ENCODE measurements at places on chromosomes 6 and 20.

DNA sequence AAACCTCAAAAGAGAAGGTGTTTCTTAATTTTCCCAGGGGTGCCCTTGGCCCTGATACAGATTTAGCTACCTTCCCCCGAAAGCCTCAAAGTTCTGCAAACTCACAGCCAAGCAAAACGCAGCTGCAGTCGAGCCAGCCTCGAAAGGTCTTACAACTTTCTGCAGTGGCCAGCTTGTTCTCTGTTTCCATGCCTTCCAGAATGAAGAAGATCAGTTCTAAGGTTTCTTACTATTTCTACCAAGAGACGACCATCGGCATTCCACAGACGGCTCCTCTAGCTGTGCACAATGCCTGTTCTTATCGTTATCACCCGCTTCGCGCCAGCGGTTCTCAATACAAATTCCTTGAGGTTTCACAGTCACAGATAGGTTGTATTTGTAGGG lies 28.5 kb upstream of the CCR6 start:
- DNase-seq = no peak

- no peak for DNase-seq
These were observed 53.8 kb upstream of the CCDC28A start for GRCh38 chr6:138719744-138720143.

DNA sequence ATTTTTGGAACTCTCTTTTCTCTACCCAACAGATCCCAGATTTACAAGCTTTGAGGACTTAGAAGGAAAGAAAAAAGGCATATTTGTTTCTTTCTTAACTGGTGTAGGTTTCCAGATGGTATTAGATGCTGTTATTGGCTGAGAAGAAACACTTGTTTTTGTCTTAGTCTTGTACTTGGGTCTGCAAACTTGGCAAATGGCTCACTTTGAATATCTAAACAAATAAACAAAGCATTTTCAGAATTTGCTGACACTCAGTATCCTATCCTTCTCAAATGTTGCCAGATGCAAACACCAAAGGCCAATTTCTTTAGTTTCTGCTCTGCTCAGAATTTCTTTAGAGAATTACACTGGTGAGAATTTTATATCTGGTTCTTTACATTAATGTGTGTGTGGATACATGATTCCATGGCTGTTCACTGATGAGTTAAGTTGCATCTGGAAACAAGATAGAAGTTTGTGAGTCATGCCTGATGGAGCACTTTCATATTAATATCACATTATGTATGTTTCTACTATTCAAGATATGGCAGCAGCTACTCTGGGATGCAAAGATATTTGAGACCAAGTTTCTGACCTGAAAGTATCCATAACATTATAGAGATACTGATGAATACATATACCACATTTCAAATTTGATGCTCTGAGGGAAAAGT lies 43.7 kb upstream of the CEP162 start:
- no peak for DNase-seq

DNA sequence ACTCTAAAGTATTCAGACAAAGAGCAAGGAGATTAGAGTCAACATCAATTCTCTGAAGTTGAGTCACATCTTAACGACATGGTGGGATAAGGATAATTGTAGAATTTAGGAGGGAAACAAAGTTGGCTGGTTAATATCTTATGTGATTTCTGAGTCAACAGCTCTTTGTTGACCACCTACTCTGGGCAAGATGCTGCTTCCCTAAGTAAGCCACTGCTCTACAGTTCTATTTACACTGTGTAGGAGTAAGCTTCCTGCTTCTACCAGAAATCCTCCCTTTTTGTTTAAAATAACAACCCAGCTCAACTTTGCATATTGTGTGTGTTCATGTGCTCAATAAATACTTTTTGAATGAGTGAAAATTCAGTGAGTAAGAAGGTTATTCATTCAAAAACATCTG lies 3.1 kb downstream of the HS3ST5 start:
- no peak for DNase-seq

GRCh38 chr6:161333410-161333809 lies 59.5 kb upstream of the AGPAT4 start:
- DNase-seq = no peak

DNA sequence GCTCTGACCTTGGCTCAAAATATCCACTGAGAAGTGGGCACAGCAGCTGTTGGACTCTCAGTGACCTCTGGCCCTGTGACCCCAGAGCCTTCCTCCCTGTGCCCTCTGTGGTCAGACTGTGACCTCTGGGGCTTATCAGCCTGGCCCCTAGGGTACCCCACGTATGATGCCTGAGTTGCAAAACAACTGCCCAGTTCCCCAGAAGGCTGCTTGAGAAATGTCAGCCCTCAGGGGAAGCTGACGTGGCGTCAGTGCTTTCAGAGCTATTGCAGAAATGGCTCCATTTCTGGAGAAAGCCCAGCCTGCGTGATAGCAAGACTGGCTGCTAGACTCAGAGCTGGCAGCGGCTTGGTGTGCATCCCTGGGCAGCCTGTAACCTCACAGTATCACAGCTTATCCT lies 31.5 kb upstream of the TGM2 start:
- DNase-seq = no peak

DNA sequence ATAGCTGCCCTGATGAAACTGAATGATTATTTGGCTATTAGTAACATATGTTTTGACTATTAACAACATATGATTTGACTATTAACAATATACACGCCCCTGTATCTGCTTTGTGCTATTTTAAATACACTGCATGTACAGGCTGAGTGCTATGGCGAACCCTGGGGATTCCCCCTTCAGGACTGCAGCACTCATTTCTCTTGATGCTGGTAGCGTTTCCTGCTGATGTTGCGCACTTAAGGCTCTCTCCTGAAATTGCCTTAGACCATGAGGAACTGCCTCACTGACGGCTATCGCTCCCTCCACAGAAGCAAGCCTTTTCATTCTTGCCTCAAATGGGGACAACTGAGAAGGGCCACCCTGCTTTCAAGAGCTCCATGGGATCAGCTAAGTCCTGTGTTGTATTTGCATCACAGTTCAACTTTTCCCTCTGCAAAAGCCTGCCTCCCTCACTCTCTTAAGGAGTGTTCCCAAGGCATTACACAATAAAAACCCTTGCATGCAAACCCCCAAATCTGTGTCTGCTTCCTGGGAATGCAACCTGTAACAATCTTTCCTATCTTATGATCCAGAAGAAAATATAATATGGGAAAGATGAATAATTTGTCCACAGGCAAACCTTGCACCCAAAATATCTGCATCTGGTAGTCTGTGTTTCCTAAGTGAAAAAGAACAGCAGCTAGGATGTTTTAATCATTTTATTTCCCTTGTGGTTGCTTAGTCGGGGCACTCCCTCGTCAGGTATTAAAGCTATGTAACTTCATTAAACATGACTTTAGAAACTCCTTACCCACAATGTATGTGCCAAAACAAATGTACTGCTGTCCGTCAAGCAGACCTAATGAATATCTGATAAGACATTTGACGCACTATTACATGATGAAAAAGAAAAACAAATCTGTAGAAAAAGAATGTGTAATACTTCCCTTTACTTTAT lies 456.4 kb downstream of the COL12A1 start:
- no peak for DNase-seq

DNA sequence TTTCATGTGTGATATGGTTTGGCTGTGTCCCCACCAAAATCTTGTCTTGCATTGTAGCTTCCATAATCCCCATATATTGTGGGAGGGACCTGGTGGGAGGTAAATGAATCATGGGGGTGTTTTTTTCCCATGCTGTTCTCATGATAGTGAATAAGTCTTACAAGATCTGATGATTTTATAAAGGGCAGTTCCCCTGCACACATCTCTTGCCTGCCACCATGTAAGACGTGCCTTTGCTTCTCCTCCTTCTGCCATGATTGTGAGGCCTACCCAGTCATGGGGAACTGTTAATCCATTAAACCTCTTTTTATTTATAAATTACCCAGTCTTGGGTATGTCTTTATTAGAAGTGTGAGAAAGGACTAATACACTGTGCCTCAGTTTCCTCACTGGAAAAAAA lies 4.2 kb upstream of the IL22RA2 start:
- DNase-seq = no peak

- no peak for DNase-seq
These were observed 26.2 kb upstream of the SLC35D3 start for GRCh38 chr6:136895901-136896300.

GRCh38 chr6:47729019-47729418 lies 30.6 kb downstream of the ADGRF4 start:
- no peak for DNase-seq

DNA sequence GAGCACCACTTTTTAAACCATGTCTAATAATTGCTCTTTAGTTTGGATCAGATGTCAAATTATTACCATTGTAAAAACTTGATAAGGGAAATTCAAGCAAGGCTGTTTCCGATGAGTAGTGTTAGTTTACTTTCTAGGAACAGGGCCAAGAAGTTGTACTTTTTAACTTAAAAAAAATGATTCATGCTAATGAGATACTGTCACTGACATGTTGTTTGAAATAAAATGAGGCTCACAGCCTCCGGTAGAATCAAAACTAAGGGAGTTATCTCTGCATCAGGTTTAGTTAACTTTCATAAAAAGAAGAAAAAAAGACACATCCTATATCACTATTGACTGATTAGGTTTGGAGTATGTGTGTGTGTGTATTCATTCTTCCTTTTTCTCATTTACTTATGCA lies 55.2 kb upstream of the SUPT3H start:
- no peak for DNase-seq

GRCh38 chr6:52336919-52337561 lies 24.9 kb upstream of the PAQR8 start:
- no peak for DNase-seq

GRCh38 chr6:34423254-34423653 lies 2.6 kb downstream of the RPS10 start:
- no peak for DNase-seq

DNA sequence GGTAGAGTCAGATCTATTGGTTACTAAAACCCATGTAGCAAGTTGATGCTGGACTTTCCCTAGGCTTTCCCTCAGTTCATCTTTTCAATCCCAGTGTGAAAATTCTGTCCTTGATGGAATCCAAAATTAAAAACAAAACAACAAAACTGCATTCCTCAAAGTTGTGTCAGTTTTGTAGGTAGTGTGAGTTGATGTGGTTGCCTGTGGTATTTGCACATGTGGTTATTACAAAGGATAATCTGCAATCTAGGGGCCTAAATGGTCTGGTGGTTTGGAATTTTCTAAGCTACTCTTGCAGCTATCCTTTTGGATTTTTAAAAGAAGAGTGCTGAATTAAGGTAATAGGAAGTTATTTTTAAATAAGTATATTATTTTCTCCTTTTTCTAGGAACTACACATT lies 132.2 kb upstream of the SCGN start:
- no peak for DNase-seq

DNA sequence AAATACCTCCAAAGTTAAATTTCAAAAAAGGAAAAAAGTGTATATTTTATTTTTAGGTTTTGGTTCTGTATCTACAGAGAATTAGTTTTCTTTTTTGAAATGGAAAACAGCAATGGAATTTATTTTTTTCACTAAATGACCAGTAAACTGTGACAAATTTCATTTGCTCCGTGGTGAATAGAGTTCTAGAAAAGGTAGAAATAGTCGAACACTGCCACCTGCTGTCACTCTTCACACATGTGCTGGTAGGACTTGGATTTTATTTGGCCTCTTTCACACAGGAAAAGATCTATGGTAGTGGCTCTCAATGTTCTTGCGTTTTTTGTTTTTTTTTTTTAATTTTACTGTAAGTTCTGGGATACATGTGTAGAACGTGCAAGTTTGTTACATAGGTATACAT lies 312.5 kb downstream of the EYA4 start:
- no peak for DNase-seq

GRCh38 chr6:27188885-27189418 lies 58.5 kb upstream of the PRSS16 start:
- no peak for DNase-seq

DNA sequence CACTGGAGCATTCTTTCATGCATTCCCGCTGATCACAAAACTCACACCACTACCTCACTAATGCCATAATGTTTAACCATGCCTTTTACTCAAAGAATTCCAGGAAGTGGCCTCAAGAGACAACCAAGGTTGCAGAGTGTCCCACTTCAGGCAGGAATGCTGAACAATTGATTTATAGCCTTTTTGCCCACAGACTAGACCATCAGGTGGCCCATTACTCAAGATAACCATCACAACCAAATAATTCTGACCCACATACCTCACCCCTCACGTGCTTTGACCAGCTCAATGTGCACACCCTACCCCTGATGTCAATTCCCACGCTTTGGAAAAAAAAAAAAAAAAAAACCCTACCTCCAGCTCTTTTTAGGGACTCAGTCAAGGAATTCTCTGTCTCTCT lies 220.6 kb upstream of the UFL1 start:
- DNase-seq = no peak

GRCh38 chr20:49813305-49813974 lies 812 bp downstream of the SLC9A8 start:
- no peak for DNase-seq

DNA sequence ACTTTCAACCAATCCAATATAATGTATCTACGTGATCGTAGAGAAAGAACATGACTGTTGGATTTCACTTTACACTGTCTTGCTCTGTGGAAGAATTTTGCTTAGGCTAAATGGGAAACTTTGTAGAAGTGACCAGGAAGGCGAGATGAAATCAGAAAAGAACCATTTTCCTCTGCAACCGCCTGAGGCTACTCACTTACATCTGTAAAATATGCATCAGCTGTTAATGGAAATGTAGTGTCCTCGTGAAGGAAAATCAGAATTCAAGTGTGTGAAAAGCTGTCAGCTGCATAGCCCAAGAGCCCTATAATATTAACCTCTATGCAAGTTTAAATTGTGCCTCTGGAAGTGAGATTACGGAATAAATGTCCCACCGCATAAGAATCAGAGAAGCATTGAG lies 277.9 kb downstream of the C6orf118 start:
- no peak for DNase-seq

- DNase-seq = no peak
These were observed 37.2 kb downstream of the SCML4 start for GRCh38 chr6:107786709-107787588.

DNA sequence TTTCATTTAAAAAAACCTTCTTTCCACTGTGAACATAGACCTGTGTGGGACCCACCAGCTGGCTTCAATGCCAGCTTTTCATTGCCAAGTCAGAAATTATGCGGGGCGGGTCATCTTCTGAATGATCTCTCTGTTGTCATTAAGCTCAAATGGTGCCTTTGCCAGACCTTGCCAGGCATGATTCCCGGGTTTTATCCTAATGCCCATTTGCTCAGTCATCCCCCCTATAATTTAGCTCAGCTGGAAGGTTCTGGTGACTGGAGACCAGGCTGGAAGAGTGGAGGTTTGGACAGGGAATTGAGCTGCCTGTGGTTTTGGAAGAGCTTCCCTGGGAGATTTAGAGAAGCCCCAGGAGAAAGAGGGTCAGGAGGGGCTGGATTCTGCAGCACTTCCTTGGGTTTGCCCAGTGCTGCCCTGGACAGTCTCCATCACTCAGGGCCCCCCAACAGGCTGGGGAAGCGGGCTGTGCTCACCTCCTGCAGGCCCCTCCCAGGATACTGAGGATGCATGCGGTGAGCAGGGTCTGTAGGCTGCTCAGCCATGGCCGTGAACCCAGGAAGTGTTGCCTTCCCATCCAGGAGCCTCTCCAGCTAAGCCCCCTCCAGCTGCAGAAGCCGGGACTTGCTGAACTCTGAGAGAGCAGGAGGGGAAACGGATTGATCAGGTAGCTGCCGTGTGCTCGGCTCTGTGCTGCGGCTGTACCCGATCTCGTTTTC lies 273.0 kb downstream of the CDH4 start:
- no peak for DNase-seq

GRCh38 chr20:31559704-31560093 lies 45.4 kb upstream of the ID1 start:
- no peak for DNase-seq

GRCh38 chr6:31418251-31418650 lies 14.9 kb downstream of the MICA start:
- no peak for DNase-seq

All from stimulated activated CD8-positive, alpha-beta memory T cell treated with anti-CD3 and anti-CD28 coated beads, Interleukin-15, amount 100 ng/mL, for 1 hour (primary cell).